ENCODE measurements at places on chromosomes 6 and 20. TPM values are rescaled to one million over a fixed set of nuclear protein-coding genes. Genes with fewer than 3 reads are reported as not detected.
A peak's percentile ranks its signal among the peaks of the same experiment; 100 is the strongest.

GRCh38 chr6:126252154-126252553, 87.8 kb upstream of the CENPW start:
- no peak for DNase-seq

APMAP gene
- total RNA-seq = 59.0 TPM

KCNK15 gene
- total RNA-seq = 21.6 TPM

- DNase-seq = no peak
Observed at GRCh38 chr6:143844006-143844405, 868 bp downstream of the LTV1 start.

DNA sequence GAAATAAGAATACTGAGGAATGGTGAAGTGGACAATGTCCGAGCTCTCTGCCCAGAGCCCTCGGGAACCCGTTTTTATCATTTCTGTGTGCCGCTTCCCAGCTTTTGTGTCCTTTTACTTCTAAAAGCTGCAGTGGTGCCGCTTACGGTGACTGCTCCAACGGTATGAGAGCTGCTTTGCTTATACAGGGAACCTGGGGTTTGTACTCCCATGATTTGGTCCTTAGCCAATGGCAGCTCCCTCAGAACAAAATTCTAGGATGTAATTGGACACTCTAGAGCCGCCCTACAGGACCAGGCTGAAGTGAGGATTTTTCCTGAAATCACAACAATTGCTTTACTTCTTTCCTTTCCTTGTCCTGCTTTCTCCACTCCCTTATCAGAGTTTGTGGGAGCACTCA, 24.2 kb upstream of the PCSK2 start:
- DNase-seq = peak; percentile 36
